ENCODE measurements at places on chromosomes 6 and 20.

- no peak for DNase-seq
These were observed 175.4 kb downstream of the UTRN start for GRCh38 chr6:144460327-144461095.

DNA sequence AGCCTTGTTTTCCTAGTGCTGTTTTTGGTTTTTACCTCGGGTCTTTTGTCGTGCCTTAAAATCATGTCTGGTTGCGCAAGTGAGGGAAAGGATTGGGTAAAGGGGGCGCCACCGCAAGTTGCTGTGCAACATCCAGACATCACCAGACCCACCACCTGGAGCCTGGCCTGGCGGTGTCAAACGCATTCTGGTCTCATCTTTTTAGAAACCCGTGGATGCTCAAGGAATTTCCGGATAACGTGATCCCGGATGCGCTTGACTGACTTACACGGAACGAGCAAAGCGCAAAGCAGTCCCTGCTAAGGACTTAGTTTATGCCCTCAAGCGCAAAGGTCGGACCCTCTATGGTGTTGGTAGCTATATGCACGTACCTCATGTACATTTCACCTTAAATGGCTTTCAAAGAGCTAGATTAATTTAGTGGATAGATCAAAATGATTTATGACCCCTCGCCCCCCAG is 105.2 kb downstream of the OR2B2 start:
- peak; percentile 54 for DNase-seq

- DNase-seq, result no peak
These were observed 143.5 kb upstream of the MOCS1 start for GRCh38 chr6:40077736-40078135.

DNA sequence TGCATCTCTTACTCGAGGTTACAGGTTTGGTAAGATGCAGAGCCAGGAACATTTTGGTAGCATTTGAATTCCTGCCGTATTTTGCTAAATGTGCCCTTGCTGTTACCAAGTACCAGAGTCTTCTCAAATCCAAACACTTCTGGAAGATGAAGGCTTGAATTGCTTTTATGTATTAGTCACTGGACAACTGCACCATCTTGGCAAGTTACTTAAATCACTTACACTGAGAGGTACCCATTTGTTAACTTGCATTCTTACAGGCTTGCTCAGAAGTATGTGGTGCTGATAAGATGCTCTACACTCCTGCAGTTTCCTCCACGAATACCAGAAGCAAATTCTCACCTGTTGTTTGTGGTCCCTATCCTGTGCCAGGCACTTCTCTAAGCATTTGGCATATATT is 12.7 kb downstream of the IL22RA2 start:
- DNase-seq, result no peak

DNA sequence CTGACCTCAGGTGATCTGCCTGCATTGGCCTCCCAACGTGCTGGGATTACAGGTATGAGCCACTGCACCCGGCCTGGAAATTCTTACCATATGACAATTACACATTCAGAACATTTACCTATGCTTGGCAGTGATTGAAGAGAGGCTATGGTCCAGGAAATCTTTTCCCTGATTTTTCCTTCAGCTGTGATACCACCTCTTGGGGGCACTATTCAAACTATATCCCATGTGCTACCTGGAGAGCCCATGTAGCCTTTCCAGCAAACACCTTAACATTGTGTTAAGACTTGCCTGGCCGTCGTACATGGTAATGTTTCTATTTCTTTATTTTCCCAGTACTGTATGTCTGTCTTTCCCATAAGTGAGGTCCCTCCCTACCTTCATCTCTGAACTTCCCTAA is 61.7 kb upstream of the C20orf144 start:
- no peak for DNase-seq

DNA sequence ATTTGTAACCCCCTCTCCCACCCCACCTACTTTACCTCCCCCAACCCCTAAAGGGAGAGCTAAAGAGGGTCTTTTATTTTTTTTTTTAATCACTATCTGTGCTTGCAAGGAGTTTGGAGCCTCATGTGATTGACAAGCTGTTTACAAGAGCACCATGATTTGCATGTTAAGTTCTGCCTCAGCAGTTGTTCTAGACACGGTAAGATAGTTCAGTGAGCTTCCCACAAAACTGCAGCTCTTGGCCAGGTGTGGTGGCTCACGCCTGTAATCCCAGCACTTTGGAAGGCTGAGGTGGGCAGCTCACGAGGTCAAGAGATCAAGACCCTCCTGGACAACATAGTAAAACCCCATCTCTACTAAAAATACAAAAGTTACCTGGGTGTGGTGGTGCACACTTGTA is 5.0 kb upstream of the PXDC1 start:
- DNase-seq, result peak; percentile 57

DNA sequence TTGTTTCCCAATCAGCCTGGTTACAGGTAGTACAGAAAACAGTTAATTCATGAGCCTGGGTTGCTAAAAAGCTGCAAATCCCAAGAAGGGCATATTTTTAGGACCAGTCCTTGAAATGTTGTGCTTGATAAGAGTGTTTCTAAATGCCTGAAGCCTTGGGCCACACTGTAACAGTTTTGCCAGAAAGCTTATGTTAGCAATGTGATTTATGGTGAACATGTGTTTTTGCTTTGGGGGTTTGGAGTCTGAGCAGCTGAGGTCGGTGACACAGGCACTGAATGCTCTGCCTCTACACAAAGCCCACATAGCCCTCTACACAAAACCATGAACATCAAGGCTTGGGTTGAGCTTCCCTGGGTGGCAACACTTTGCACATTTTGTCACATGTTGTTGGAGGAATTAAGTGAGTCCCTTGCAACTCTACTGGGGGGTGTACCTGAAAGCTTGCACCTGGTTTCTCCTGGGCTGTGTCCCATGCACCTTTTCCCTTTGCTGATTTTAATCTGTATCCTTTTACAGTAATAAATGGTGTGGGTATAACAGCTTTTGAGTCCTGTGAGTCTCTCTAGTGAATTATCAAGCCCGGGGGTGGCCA is 22.2 kb downstream of the AHI1 start:
- DNase-seq, result no peak

- no peak for DNase-seq
These were observed 12.8 kb downstream of the SMLR1 start for GRCh38 chr6:130840050-130840449.

DNA sequence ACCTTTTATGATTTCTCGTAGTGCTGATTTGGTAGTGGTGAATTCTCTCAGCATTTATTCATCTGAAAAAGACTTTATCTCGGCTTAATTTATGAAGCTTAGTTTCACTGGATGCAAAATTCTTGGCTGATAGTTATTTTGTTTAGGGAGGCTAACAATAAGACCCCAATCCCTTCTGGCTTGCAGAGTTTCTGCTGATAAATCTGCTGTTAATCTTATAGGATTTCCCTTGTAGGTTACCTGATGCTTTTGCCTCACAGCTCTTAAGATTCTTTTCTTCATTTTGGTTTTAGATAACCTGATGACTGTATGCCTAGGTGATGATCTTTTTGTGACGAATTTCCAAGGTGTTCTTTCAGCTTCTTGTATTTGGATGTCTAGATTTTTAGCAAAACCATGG is 388.7 kb downstream of the UTRN start:
- DNase-seq, result no peak

DNA sequence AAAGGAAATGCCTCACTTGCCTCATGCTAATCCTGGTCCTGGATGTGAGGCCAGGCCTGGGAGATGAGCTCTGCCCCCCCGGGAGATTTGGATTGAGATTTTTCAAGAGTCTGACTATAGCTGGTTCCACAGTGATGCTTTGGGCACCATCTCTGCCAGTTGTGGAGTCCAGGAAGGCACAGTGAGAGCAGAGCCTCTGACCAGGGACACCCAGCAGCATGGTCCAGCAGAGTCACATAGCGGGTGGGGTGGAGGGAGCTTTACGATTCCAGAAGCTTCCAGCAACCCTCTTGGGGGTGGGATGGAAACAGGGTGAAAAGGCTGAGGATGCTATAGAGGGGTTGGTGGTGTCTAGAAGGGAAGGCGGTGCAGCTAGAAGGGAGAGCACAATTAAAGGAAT is 8.7 kb downstream of the SLC32A1 start:
- DNase-seq, result no peak

- DNase-seq, result no peak
These were observed 17.5 kb downstream of the MMP24OS start for GRCh38 chr20:35260426-35260825.

DNA sequence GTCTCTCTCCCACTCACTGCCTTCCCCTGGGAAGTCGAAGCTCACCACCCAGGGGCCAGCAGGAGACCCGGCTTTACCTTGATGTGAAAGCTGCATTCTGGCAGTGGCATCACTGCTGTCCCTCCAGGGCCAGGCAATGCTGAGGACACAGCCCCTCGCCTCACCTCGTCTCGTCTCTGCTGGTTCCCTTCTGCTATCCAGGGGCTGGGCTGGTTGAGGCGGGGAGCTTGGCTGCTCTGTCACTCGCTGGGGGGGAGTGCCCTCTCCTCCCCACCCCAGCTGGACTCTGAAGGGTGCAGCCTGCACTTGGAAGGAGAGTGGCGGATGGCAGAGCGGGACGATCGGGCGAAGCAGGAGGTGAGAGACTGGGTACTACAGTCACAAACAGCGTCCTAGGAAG is 12.7 kb upstream of the DSN1 start:
- DNase-seq, result no peak

DNA sequence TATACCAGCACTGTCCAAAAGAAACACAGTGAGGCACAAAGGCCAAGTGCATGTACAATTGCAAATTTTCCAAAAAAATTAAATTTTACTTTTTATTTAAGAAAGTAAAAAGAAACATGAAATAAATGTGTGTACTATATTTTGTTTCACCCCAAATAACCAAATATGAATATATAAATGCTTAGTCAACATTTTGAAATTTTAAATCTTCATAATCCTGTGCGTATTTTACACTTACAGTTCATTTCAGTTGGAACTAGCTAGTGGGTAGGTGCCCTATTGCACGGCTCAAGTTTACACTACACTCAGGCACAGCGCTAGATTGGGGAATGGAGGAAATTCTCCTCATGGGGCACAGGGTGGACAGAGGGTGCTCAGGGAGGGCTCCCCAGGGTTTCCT is 18.0 kb upstream of the BTN3A3 start:
- DNase-seq, result no peak

GRCh38 chr20:11901127-11901526 is 16.6 kb upstream of the BTBD3 start:
- no peak for DNase-seq

GRCh38 chr6:12103158-12103557 is 91.0 kb downstream of the HIVEP1 start:
- no peak for DNase-seq

- no peak for DNase-seq
These were observed 548.8 kb downstream of the COL12A1 start for GRCh38 chr6:74657011-74657410.

DNA sequence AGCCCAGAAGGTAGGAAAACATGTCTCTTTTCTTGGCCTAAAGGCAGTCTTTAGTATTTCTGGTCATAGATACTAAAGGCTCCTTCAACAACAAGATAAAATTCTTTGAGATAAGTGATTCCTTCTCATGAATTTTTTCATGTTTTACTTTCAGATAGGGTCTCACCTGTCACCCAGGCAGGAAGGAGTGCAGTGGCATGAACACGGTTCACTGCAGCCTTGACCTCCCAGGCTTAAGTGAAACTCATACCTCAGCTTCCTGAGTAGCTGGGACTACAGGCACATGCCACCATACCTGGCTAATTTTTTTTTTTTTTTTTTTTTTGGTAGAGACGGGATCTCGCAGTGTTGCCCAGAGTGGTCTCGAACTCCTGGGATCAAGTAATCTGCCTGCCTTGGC is 9.1 kb downstream of the PNLDC1 start:
- no peak for DNase-seq

GRCh38 chr6:11824986-11825385 is 46.4 kb upstream of the ADTRP start:
- DNase-seq, result no peak

- no peak for DNase-seq
These were observed 398.3 kb downstream of the C6orf118 start for GRCh38 chr6:164911151-164911550.

- no peak for DNase-seq
These were observed 170.4 kb upstream of the SPTLC3 start for GRCh38 chr20:12838261-12838866.

GRCh38 chr6:161023316-161023715 is 31.7 kb downstream of the MAP3K4 start:
- no peak for DNase-seq

- DNase-seq, result no peak
These were observed 16.9 kb upstream of the HBS1L start for GRCh38 chr6:135071541-135071940.

DNA sequence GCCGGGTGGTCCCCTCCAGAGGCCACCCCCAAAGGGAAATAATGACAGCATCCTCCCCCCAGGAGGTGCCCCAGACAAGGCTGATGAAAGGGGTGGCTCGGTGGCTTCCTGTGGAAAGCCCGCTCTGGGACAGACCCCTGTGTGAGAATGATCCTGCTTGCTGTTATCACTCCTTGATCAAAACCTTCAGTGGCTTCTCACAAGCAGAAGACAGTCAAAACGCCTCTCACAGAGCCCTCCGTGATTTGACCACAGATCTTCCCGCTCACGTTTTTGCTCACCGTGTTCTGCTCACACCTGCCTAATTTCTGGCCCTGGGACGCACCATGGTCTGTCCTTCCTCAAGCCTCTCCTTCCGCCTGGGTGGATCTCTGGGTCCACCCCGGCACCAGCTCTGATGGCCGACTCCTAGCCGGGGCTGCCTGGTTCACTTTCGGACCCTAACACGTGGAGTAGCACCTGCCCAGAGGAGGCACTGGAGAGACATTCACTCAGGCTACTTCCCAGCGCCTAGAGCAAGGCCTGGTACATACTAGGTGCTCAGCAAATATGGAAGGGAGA is 210.4 kb downstream of the ANKRD60 start:
- DNase-seq, result no peak

DNA sequence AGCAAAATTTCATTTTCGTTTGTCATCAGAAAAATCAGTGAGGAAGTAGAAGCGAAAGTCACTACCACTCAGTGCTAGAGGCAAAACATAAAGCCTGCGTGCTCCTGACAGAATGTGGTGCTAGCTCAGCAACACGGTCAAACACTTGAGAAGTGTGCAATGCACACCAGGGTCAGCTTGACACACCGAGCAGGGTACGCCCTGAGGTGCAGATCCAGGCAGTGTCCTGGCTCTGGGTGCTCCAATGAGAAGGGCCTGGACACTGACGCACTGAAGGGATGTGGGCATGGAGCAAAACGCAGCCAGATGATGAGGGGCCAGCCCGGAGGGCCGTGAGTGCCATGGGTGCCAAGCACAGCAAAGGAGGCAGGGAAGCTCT is 5.9 kb downstream of the RNASET2 start:
- DNase-seq, result no peak

DNA sequence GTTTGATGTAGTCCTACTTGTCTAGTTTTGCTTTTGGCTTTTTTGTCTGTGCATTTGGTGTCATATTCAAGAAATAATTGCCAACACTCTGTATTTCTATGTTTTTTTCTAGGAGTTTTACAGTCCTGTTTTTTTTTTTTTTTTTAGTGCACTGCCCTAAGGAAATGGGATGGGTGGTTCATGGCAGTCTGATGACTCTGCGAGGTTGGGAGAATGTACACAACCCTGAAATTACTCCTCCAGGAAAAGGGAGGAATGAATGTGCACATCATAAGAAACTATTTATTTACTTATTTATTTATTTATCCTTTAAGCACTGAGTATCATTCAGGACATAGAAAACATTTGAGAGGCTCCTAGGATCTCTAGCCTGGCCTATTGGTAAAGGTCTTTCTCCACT is 15.2 kb upstream of the SLC17A5 start:
- DNase-seq, result no peak

Measured in NCI-H526 (cell line).